Stimulated activated CD8-positive, alpha-beta memory T cell treated with anti-CD3 and anti-CD28 coated beads, Interleukin-15, amount 100 ng/mL, for 24 hours (primary cell): ENCODE measurements at places on chromosomes 11 and 22.

DNA sequence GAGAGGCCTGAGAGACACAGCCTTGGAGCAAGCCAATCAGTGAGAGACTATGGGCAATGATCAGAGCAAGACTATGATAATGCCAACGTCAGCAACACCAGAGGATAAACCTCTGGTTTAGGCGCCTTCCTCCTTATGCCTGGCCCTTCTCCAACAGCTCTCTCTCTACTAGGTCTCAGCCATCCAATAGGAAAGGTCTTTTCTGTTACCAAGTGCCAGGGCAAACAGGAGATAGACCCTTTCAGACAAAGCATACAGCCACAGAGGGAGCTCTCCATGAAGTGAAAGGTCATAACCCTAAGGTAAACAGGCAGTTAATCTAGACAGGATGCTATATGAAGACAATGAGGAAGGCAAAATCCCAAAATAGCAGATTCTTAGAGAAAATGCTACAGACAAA lies 9.5 kb downstream of the STK33 start:
- DNase-seq = no peak

- no peak for DNase-seq
Observed at GRCh38 chr22:29310863-29311339, 4.5 kb downstream of the GAS2L1 start.

DNA sequence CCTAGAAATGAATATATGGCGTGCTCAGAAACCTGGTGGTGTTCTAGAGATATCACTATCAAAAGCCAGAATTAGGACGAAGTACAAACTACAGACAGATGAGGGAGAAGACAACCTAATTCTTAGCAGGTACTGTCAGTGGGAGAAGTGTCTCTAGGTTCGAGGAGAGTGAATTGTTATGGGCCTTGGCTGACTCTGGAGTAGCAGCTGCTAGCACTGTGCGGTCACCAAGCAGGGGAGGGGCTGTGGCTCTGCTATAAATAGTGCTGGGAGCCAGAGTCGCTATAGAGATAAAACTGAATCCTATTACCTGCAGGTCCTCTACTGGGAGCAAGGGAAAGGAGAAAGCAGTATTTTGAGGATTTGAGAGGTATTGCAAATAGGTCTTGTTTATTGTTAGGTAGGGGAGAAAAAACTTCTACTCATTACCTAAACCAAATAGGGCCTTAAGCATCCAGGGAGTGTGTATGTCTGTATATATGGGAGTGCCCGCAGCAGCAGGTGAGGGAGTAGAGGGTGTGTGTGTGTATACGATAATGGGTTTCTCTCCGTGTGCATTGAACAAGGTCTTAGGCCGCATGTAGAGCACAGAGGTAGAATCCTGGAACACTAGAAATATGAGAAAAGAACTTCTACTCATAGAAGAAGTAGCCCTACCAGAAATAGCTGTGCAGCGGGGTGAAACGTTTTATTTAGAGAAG lies 2.2 kb downstream of the MADD start:
- no peak for DNase-seq

- no peak for DNase-seq
Observed at GRCh38 chr11:112318184-112318591, 57.5 kb upstream of the PLET1 start.

DNA sequence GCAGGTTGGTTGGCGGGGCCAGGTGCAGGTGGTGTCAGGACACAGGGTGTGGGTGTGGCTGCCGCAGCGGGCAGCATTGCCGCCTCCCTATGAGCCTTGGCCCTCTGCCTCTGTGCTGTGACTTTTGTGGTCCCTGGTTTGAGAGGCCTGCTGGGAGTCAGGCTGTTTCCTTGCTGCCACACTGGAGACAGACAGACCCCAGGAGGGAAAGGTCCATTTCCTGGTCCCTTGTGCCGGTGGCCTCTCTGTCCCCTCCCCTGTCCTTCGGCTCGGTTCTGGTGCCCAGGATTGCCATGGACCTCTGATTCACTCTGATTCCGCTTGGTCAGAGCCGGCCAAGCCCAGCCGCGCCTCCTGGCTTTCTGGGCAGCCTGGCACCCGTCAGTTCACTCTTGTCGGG lies 196.9 kb downstream of the TBC1D22A start:
- no peak for DNase-seq

GRCh38 chr11:34203377-34203871 lies 98.0 kb downstream of the NAT10 start:
- DNase-seq = no peak

GRCh38 chr11:133249530-133249929 lies 282.8 kb downstream of the OPCML start:
- no peak for DNase-seq

DNA sequence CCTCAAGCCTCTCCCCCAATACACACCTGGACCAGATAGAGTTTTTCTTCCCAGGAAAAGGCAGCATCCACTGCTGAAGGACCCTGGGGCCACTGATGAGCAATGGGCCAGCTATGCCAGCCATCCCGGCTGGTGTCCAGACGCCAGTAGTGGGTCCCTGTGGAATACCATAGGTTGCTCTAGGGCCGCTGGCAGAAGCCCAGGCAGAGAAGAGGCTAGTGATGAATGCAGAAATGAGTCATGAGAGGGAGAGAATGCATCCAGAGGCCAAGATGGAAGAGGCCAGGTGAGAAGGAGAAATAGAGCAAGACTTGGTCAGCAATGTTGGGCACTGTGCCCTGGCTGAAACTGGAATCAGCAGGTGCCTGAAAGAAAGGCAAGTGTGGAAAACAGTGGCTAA lies 8.9 kb downstream of the HPX start:
- no peak for DNase-seq

GRCh38 chr11:40328890-40329614 lies 1130.4 kb downstream of the LRRC4C start:
- DNase-seq = no peak

- no peak for DNase-seq
Observed at GRCh38 chr11:115208808-115209259, 295.4 kb downstream of the CADM1 start.

GRCh38 chr22:22458896-22459588 lies 49.5 kb downstream of the ZNF280B start:
- DNase-seq = no peak
